ENCODE measurements at places on chromosomes 1 and 21.
A peak's percentile ranks its signal among the peaks of the same experiment; 100 is the strongest.

GRCh38 chr21:27424601-27425000 is 457.7 kb upstream of the ADAMTS5 start:
- DNase-seq: no peak

DNA sequence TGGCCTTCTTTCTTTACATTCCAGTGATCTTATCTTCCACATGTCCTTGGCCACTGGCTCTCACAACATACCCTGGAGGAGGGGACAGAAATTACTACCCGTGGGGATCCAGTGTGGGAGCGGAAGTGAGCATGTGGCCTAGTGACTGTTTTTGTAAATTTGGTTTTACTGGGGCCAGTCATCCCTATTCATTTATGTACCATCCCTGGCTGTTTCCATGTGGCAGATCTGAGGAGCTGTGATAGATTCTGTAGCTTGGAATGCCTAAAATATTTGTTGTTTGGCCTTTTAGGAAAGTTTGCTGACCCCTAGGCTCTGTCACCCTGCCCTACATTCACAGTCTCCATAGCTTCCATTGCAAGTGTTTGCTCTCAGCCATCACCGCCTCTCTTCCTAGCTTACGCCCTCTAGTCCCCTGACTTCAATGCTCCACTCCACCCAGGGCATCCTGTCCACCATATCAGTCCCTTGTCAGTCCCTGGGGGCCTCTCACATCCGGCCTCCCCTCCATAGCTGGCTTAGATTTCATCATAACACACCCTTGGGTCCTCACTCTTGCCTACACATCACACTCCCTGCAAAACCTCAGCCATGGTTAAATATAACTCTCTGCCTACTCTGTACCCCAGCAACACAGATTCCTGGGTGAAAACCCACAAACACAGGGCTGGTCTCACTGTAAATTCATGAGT is 25.8 kb downstream of the DHCR24 start:
- no peak for DNase-seq

DNA sequence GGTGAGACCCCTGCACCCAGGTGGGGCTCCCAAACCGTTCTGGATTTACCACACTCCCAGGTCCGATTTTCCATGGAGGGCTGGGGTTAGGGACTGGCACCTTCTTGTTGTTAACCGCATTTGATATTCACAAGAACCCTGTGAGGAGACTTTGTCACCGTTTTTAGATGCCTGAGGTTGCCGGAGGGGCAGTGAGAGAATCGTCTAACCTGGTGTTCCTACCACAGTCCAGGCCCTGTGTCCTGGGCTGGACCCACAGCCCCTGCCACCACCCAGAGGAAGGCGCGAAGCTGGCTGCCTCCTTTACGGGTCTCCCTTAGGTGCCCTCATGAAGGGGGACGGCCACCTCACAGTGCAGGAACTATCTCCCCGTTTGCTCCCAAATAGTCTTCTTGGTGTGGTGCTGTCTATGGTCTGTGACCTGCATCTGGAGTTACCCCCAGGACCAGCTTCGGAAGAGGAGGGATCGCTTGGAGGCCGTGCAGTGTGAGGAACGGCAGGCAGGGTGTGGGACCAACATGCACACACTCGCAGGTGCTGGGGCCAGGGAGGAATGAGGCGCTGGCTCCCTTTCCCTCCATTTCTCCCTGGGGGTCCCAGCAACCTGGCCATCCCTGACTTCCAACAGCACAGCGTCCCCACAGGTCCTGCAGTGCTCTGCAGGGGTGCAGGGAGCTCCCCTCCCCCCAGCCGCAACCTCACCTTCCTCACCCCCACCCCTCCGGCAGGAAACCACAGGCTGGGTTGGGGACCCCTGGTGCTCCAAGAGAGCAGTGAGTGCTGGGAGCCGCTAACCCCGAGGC is 7.0 kb downstream of the SIM2 start:
- no peak for DNase-seq

GRCh38 chr1:9291914-9292360 is 757 bp upstream of the SPSB1 start:
- DNase-seq: no peak

GRCh38 chr1:86650065-86650464 is 54.3 kb upstream of the SH3GLB1 start:
- no peak for DNase-seq

DNA sequence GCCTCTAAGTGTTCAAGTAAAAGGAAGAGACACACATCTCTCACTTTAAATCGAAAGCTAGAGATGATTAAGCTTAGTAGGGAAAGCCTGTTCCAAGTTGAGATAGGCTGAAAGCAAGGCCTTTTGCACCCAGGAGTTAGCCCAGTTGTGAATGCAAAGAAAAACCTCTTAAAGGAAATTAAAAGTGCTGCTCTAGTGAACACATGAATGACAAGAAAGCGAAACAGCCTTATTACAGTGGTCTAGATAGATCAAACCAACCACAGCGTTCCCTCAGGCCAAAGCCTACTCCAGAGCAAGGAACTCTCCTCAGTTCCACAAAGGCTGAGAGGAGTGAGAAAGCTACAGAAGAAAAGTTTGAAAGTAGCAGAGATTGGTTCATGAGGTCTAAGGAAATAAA is 14.9 kb downstream of the TCP10L start:
- no peak for DNase-seq

DNA sequence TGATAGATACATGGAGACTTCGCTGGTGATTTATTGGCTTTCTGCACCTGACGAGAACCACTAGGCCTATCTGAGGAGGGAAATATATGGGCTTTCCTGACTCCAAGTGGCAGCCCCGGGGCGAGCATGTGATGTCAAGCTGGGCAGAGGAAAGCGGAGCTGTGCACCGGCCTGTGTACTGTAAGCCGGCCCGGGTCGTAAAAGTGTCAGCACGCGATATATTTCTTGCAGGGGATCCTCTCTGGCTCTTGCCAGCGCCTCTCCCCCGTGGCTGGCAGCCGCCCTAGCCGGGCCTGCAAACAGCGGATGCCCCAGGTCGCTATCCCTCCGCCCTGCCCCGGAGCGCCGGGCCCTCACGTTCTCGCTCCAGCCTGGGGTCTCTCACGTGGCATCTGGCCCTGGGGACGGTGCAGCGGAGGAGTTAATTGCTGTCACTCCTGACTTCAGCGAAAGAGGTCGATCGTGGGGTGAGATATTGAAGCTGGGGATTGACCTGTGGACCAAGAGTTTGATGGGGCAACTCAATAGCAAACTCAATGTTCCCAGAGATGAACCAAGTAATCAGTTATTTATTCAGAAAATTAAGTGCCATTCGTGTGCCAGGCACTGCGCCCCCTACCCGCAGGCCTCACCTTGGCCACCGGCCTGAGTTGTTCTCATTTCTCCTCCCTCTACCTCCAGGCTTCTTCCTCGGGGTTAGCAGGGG is 41.0 kb upstream of the HAO2 start:
- peak; percentile 25 for DNase-seq

- no peak for DNase-seq
Measured at GRCh38 chr1:63023171-63023570, 239.2 kb downstream of the ATG4C start.

DNA sequence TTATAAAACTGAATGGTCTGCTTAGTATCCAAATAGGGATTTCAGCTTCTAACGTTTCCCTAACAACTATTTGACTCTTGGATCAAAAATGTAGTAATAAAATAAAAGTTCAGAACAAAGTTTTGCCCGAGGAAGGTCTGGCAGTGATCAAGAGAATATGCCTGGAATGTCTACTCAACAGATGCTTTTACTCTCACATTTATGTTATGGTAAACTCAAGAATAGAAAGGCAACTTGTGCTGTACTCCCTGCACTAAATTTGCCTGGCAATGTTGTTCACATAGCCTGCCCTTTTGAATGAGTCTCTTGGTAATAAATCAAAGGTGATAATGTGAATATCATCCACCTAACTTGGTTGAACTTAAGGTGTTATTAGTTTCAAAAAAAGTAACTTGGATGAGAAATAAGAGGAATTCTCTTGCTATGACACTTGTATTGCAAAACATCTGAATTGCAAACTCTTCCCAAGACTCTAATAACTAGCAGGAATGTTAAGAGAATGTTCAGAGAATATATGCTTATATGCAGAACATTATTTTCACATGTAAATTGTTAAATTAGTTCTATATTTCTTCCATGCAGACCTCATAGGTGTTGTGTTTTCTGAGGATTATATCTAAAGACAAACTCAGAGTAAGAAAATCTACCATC is 215.8 kb downstream of the COL24A1 start:
- DNase-seq: no peak

DNA sequence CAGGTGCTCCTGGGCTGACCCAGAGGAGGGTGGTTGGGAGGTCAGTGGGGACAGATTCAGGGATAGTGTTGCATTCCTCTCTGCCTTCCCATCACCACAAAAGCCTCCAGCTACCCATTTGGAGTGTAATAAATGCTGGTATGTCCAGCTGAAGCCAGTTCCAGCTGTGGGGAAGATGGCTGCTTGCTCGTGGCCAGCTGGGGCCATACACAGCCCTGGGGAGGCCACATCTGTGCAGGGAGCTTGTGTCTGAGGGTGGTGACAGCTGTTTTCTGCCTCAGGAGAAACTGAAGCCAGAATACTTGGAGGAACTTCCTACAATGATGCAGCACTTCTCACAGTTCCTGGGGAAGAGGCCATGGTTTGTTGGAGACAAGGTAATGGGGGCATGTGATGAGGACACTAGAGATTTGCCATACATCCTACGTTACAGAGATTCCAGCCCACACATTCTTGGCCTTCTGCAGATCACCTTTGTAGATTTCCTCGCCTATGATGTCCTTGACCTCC is 2.7 kb downstream of the GSTM4 start:
- DNase-seq: no peak

GRCh38 chr1:198203434-198203833 is 46.6 kb downstream of the NEK7 start:
- DNase-seq: no peak

GRCh38 chr1:59290193-59290949 is 6.5 kb upstream of the FGGY start:
- DNase-seq: no peak

GRCh38 chr1:26785611-26786436 is 1.9 kb upstream of the PIGV start:
- DNase-seq: no peak

DNA sequence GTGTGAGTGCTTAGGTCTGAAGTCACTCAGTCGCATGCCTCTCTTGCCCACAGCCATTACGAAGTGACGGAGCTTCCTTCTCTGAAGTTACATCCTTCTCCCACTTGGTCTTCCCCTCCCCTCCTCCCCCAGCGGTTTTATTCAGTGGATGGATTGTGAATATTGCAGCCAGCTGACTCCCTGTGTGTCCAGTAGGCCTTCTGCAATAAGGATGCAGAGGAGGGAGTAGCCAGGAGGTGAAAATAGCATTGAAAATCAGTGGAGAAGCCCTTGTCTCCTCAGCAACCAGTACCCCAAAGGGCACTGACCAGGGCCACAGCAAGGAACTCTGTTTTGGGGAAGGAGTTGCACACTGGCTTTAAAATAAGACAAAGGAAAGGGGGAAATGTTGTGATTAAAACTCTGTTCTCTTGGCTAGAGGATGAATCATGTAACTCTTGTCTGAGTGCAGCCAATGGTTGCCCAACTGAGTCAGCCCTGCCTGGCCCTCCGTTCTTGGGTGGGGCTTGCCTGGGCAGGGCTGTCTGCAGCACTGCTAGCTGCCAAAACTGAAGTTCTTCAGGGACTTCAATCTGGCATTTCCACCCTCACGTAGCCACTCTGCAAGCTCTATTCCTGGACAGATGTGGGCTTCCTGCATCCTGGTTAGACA is 4.3 kb downstream of the S100A10 start:
- peak; percentile 56 for DNase-seq

DNA sequence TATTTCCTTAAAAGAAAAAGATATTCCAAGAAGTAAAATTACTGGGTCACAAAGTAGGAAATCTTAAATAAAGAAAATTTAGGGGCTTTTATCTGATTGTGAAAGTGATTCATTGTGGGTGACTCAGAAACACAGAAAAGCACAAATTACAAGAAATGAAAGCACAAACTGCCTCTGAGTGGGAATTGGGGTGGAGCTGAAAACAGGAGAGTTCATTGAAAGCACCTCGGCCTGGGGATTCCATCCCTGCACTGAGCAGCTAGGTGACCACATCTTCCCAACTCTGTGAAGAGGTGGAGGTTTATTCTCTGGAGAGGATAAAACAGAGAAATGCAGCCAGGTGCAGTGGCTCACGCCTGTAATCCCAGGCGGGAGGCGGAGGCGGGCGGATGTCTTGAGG is 7.4 kb downstream of the GJA4 start:
- DNase-seq: no peak

DNA sequence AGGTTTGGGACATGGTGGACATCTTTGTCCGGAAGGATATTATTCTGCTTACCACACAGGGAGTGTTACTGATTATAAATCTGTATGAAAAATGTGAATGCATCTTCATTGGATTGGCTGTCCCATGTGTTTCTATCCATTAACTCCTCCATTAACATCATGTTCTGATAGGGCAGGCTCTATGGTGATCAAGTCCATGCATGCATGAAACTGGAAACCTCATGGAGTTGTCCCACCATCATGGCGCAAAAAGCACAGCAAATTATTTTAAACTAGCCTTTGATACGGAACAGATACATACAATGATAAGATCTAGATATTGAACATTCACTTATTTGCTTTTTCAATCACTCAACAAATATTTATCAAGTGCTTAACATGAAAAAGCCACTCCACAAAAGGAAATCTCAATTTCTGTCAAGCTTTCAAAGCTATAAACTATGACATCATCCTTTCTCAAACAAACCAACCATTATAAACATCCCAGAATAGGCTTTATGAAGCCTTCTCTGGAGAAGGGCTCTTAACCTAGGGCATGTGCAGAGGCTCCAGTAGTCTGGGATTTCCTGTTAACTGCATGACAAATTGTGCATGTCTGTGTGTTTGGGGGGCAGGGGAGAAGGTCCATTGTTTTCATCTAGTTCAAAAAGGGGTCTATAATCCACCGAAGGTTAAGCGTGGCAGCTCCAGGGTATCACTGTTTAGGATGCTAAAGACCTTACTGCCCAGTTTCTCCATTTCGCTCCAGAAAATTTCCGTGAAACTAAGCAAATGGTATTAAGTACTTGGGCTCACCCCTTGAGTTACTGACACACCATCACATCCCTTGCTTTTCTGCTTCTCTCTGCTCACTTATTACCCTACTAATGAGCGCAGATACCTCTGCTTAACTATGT is 46.1 kb downstream of the ADAMTS1 start:
- DNase-seq: no peak

DNA sequence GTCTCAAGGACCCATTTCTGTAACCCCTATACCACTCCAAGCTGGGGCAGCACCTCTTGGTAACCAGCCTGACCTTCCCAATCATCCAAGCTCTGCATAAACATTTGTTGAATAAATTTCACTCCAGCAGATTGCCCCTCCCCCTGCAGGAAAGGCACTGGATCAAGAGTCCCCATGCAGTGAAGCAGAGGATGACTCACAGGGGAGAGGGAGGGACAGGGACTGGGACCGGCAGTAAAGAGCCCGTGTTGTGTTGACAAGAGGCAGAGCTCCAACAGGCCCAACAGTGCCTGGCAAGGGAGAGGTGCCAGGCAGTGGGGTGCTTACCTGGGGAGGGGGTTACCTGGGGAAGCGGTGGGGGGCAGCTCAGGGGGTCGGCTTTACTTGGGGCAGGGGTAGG is 32.3 kb downstream of the SLC9A1 start:
- no peak for DNase-seq

Measured in activated naive CD4-positive, alpha-beta T cell treated with Interleukin-2 at 50 U/mL for 16 hours (primary cell).